ENCODE measurements at places on chromosomes 2 and 18. TPM values are rescaled to one million over a fixed set of nuclear protein-coding genes. Genes with fewer than 3 reads are reported as not detected.

AMER3 gene
- not detected for total RNA-seq

SP100 gene
- total RNA-seq = 82.5 TPM

- H3K36me3 ChIP-seq = no peaks in the 10 kb centered on the region
- H3K27ac ChIP-seq = no peak overlapping the region
- no peak for DNase-seq
- no peak overlapping the region for H3K4me3 ChIP-seq
Measured at GRCh38 chr18:67483237-67483636, 33.3 kb downstream of the DSEL start.

LINC00305 gene
- not detected for total RNA-seq
